ENCODE measurements at places on chromosomes 5 and 9.

GRCh38 chr5:59158637-59159391 is 575.9 kb downstream of the RAB3C start:
- no peak for DNase-seq

GRCh38 chr9:133742849-133743444 is 4.8 kb upstream of the SARDH start:
- peak; percentile 66 for DNase-seq

DNA sequence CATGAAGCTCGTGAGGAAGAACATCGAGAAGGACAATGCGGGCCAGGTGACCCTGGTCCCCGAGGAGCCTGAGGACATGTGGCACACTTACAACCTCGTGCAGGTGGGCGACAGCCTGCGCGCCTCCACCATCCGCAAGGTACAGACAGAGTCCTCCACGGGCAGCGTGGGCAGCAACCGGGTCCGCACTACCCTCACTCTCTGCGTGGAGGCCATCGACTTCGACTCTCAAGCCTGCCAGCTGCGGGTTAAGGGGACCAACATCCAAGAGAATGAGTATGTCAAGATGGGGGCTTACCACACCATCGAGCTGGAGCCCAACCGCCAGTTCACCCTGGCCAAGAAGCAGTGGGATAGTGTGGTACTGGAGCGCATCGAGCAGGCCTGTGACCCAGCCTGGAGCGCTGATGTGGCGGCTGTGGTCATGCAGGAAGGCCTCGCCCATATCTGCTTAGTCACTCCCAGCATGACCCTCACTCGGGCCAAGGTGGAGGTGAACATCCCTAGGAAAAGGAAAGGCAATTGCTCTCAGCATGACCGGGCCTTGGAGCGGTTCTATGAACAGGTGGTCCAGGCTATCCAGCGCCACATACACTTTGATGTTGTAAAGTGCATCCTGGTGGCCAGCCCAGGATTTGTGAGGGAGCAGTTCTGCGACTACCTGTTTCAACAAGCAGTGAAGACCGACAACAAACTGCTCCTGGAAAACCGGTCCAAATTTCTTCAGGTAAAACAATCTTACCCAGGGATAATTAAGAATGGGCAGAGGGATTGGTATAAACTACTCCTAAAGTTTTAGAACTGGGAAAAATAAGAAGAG is 12.9 kb downstream of the ITGA1 start:
- peak; percentile 64 for DNase-seq

- DNase-seq, result peak; percentile 42
Measured at GRCh38 chr9:110619831-110620230, 40.3 kb upstream of the SVEP1 start.

GRCh38 chr5:160887780-160888179 is 35.8 kb upstream of the ATP10B start:
- DNase-seq, result no peak

DNA sequence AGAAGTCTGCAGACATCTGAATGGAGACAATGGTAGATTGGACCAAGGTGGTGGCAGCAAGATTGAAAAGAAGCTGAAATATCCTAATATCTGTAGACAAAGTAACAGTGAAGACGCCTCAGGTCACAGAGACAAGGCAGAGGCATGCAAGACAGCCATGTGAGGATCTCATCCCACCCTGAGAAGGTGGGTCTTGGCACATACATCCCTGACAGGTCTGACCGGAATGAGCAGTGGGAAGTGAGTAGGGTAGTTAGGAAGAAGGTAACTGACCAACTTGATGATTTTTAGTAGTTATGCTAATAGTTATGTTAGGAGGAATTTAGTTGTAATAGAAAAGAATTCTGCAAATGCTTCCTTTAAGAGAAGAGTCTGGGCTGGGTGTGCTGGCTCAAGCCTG is 229.6 kb downstream of the NDUFS4 start:
- no peak for DNase-seq

- no peak for DNase-seq
Measured at GRCh38 chr9:106077731-106078130, 383.4 kb downstream of the TMEM38B start.

- DNase-seq, result no peak
Measured at GRCh38 chr5:154117930-154118329, 72.6 kb upstream of the GALNT10 start.

DNA sequence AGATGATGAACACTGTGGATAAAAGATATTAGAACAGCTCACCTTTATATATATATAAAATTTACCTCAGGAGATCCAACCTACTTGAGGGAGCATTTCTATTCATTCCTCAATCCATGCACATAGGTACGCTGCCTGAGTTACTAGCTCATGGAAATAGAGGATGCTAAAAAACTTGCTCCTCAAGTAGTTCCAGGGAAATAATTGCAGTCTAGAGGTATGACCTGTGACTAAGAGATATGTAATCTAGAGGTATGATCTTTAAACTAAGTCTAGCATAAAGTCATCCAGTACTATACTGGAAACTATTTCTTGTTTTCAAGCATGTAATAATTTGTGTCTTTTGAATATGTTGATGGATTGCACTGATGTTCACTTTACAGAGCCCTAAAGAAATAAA is 471.2 kb downstream of the TAF11L14 start:
- DNase-seq, result no peak

DNA sequence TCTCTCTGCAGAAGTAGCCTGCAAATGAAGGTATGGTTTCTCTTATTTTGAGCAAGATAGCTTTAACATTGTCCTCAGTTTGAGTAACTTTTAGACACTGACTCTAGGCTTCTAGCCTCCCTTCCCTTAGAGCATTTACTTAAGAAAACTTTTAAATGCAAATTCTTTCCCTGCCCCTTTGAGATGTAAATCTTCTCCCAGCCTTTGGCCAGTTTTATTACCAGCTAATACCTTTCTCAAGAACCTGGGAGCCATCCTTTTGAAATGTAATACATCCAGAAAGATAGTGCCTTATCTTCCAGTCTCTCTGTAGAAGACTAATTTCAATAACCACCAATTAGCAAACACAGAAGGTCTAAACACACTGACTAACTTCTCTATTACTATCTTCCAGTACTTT is 688.9 kb upstream of the CDH9 start:
- DNase-seq, result no peak

DNA sequence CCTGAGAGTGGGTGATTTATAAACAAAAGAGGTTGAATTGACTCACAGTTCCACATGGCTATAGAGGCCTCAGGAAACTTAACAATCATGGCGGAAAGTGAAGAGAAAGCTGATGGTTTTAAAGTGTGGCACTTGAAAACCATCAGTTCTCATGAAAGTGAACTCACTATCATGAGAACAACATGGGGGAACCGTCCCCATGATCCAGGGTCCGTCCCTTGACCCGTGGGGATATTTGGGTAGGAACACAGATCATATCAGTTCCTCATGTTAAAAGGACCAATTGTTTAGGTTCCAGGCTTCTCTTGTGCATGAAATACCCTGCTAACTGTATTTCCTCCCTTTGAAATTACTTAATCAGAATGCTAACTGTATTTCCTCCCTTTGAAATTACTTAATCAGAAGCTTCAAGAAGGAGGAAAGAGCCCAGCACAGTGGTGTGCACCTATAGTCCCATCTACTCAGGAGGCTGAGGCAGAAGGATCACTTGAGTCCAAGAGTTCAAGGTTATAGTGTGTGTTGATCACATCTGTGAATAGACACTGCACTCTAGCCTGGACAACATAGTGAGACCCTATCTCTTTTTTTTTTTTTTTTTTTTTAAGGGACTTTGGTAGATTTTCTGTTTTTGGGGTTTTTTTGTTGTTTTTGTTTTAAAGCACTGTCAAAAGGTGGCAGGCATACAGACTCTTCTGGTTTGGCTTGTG is 24.8 kb downstream of the TTC1 start:
- DNase-seq, result no peak

DNA sequence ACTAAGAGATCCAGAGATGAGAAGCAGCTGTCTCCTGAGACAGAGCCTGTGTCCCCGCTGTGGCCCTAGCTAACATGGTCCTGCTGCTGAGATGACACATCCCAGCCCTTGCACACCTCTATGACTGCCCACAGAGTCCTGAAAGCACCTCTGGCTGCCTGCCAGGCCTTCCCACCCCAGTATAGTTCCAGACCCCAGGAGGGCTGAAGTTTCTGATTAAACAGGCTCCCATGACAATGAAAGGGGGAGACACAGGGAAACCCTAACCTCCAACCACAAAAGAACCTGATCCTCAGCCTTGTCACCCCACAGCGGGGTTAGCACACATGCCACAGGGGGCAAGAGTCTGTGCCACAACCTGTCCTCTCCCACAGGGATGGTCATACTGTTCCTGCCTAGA is 15.6 kb downstream of the CIZ1 start:
- no peak for DNase-seq

- DNase-seq, result no peak
Measured at GRCh38 chr5:93585041-93585766, 2.2 kb downstream of the NR2F1 start.

DNA sequence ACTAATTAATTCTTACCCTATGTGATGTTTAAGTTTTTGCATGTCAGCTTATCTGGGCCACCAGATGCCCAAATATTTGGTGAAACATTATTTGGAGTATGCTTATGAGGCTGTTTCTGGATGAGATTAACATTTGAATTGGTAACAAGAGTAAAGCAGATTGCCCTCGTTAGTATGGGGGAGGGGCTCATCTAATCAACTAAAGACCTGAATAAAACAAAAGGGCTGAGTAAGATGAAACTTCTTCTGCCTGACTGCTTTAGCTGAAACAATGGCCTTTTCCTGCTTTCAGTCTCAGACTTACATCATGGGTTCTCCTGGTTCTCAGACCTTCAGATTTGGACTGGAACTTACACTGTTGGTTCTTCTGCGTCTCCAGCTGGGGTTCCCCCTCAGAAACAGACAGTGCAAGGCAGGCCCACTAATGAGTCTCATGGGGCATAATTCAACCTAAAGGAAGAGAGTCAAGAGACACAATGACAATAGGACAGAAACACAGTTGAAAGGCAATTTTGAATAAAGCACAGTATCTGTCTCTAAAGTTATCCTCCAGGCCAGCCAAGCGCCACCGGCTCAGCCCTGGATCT is 288.4 kb downstream of the CAAP1 start:
- DNase-seq, result no peak

DNA sequence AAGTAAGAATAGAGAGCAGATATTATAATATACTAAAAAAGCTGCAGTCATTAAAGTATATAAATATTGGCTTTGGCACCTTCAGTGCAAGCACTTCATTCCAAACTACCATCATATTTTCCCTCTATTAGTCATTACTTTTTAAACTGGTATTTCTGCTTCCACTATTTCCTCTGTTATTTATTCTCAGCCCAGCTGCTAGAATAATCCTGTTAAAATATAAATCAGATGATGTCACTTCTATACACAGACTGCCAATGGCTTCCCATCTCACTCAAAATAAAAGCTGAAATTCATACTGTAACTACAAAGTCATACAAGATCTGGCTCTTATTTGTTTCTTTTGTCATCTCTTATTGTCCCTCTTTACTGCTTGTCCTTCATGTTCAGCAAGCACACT is 432.9 kb downstream of the TLE4 start:
- no peak for DNase-seq

DNA sequence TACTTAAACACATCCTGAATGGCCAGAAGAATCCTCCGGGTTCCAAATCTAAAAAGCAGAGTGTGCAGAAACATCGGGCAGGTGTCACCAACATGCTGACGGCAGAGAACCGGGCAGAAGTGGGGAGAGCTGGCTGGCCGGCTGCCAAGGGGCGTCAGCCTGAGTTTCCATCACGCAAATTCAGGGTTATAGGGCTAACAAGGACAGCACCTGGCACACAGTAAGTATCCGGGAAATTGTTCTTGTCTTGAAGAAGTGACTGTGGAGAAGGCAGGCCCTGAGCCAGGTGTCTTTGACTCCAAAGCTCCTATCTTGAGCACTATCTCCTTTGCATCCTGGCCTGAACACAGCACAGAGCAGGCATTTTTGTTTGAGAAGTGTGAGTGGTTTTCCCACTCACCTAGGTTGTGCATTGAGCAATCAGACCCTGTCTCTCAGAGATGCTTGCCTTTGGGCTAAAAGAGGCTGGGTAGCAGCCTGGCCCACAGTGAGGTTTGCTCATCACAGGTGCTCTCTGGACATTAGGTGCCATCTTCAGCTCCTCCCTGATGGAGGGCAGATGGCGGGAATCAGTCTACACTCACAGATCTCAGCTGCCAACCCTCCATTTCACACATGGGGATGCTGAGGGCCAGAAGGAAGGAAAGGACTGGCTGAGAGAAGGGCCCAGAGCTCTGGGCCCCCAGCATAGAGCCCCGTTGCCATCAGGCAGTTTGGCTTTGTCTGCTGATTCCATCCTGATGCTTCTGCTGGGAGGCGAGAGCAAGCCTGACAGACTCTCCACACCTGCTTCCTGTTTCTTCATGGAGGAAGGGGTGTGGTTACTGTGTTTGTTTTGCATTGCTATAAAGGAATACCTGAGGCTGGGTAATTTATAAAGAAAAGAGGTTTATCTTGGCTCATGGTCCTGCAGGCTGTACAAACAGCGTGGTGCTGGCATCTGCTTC is 52.8 kb downstream of the WHRN start:
- no peak for DNase-seq

GRCh38 chr9:132488626-132489025 is 78.6 kb downstream of the CFAP77 start:
- DNase-seq, result no peak

GRCh38 chr9:131810351-131811170 is 70.7 kb upstream of the RAPGEF1 start:
- no peak for DNase-seq

DNA sequence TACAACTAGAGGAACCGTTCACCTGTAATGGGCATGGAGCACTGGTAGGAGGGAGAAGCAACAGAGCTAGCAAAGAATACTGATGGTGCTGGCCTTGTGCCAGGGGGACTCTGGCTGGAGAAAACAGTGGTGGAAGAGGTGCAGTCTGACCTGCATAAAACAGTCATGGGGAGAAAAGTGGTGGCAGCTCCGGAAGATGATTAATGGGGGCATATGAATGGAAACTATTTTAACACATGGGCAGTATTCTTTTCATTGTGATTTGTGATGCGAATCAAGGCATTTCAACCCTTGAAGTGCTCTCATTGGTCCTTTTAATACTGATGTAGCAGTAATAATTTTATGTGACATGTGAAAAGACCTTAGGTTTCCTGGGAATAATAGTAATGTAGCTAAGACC is 219.6 kb downstream of the ADAMTS6 start:
- peak; percentile 65 for DNase-seq

DNA sequence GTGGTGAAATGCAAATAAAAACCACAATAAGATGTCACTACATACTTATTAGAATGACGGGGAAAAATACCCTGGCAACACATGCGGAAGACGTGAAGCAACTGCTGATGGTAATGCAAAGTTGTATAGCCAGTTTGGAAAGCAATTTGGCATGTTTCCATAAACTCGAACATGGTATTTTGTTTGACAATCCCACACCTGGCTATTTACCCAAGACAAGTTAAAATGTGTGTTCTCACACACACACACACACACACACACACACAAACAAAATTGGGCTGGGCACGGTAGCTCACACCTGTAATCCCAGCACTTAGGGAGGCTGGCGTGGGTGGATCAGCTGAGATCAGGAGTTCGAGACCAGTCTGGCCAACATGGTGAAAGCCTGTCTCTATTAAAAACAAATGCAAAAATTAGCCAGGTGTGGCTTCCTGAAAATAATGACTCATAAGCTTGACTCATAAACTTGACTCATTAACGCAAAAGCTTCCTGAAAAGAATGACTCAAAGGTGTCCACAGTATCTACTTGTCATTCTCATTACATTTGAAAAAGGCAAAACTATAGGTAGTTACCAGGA is 456.5 kb downstream of the CDH18 start:
- DNase-seq, result no peak

GRCh38 chr9:110028271-110028670 is 179.7 kb downstream of the C9orf152 start:
- no peak for DNase-seq

All from fibroblast of pulmonary artery (primary cell).